ENCODE measurements at places on chromosomes 4 and X.

DNA sequence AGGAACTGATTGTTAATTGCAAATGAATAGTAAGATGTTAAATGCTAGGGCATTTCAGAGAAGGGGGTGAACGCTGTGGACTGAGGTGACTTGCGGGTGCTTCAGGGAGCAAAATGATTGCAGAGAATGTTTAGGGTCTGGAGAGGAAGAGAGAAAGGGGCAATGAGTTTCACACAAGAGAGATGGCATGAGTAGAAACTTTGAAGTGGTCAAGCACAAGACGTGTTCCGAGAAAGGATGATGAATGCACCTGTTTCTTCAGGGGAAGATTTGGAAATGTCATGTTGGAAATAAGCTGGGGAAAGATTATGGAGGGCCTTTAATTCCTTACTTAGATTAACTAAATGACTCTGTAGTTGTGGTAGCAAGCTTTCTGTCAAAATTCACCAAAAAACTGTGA, 43.4 kb downstream of the DTHD1 start:
- no peak for DNase-seq

GRCh38 chr4:128862608-128863311, 53.3 kb downstream of the JADE1 start:
- DNase-seq, result no peak

- no peak for DNase-seq
These were observed 152.0 kb upstream of the USP9X start for GRCh38 chrX:40933132-40933705.

DNA sequence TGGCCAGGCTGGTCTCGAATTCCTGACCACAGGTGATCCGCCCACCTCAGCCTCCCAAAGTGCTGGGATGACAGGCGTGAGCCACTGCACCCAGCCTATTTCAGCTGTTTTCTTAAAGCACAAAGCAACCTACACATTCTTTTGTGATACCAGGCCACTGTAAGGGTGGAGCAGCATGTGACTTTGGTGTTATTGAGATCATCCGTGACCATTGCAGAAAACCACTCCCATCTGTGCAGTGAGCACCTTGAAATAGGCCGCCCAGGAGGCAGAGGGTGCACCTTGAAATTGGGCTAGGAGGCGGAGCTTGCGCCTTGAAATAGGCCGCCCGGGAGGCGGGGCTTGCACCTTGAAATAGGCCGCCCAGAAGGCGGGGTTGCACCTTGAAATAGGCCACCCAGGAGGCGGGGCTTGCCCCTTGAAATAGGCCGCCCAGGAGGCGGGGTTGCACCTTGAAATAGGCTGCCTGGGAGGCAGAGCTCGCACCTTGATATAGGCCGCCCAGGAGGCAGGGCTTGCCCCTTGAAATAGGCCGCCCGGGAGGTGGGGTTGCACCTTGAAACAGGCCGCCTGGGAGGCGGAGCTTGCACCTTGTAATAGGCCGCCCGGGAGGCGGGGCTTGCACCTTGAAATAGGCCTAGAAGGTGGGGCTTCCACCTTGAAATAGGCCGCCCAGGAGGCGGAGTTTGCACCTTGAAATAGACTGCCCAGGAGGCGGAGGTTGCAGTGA, 9.0 kb upstream of the SLC25A6 start:
- DNase-seq, result peak; percentile 62

DNA sequence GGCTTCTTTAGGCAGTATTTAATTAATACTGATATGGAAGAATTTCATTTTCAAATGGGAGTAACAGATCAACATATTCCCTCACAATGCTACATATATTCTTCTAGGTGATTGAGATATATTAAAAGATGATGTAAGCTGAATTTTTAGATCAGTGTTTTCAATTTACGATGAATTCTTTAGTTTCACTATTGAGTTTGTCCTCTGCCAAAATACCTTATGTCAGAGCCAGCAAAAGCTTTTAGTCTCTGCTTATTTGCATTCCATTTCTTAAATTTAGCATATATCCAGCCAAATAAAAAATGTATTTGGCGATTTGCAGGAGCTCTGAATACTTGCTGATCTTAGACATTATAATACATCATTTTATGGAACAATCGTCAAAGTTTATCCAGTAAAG, 144.3 kb downstream of the MOSPD2 start:
- no peak for DNase-seq

DNA sequence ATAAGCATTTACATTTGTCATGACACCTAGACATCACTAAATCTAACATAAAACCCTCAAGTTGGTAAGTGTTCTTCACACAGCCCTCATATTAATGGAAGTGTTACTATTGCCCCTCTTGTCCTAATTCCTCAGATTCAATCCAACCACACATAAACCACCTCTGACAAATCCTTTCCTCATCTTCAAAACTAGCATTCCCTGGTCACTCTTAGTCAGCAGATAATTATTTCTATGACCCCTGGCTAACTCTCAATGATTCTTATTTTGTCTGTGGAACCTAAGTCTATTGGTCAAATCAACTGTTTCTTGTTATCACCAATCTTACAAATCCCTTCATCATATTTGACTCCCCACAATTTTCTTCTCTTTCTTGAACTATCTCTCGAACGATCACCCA, 168.6 kb downstream of the PPP3CA start:
- no peak for DNase-seq

GRCh38 chr4:99205153-99205979, 13.7 kb downstream of the ADH6 start:
- DNase-seq, result no peak

- DNase-seq, result no peak
These were observed 264.5 kb downstream of the IL15 start for GRCh38 chr4:141900856-141901255.

DNA sequence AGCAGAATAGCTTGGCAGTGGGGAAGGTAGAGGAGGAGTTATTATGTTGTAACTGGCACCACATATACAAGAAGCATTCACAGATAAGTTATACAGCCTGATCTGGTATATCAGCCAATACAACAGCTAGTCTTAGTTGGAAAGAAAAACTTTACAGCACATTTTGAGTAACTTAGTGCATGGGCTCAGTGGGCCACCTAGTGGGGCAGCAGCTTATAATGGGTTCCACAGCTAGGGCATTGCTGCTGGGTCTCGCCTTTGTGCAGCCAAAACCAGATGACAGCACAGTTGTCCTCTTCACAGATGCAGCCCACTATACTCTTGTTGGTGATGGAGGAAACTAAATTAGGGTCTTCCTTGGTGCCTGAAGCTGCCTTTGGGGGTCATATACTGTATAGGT, 448.1 kb upstream of the RASGEF1B start:
- no peak for DNase-seq

DNA sequence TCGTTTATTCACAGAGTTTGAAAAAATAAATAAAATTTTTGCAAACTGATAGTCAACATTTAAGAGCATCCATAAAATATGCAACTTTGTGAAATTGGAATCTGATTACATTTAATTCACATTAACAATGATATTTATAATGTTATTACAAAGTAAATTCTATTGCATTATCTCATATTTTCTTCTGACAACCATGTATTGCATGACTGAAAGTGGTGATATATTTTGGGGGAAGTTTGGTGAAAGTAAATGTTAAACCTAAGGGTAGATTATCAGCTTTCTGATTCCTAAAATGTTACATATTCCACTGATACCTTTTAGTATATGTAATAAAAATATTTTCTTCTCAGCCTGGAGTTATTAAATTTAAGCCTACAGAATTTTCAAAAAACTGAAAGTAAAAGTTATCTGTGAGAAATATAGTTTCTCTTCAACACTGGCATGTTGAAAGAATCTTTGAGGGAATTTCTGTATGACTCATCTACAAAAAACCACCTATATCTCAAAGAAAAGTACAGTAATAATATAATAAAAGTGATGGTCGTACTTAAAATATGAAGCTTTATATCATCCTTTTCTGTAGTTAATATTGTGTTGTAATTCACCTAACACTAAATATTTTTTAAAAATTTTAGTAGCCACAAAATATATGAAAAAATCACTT, 1179.6 kb upstream of the PCDH7 start:
- no peak for DNase-seq

GRCh38 chr4:37983951-37984350, 23.8 kb downstream of the PTTG2 start:
- no peak for DNase-seq

- no peak for DNase-seq
These were observed 708.9 kb downstream of the IL1RAPL1 start for GRCh38 chrX:29295987-29296680.

- DNase-seq, result no peak
These were observed 55.6 kb upstream of the RLIM start for GRCh38 chrX:74670028-74670427.

GRCh38 chr4:177301126-177301639, 8.5 kb upstream of the NEIL3 start:
- DNase-seq, result no peak

GRCh38 chr4:151013944-151014343, 1.1 kb downstream of the LRBA start:
- DNase-seq, result no peak

DNA sequence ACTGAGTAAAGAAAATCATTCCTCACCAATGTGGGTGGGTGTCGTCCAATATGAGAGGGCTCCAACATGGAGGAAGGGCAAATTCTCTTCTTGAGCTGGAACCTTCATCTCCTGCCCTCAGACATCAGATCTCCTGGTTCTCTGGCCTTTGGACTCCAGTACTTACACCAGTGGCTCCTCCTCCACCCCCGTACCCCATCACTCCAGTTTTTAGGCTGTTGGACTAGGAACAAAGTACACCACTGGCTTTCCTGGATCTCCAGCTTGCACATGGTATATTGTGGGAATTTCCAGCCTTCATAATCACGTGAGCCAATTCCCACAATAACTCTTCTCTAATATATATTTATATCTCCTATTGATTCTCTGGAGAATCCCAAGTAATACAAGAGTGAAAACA, 196.9 kb downstream of the PDHA2 start:
- DNase-seq, result no peak

DNA sequence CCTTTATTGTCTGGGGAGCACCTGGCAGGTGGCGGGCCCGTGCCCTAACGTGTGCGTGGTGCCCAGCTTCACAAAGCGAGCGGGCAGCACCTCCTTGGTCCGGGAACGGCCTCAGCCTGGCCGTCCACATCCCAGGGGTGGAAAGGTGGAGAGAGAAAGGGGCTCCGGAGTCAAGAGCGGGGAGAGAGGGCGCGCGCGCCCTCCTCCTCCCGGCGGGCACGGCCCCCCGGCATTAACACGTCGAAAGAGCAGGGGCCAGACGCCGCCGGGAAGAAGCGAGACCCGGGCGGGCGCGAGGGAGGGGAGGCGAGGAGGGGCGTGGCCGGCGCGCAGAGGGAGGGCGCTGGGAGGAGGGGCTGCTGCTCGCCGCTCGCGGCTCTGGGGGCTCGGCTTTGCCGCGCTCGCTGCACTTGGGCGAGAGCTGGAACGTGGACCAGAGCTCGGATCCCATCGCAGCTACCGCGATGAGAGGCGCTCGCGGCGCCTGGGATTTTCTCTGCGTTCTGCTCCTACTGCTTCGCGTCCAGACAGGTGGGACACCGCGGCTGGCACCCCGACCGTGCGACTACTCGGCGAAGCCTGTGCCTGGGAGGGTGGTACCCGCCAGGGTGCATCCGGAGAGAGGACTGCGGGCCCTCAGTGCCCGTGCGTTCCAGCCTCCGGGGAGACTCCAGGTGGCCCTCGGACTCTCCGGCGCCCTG, at the start of gene KIT:
TSS of gene KIT (plus strand) at position 407 of the 701 bp plus-strand sequence. CDS start at position 465, 58 bp downstream.
- DNase-seq, result peak; percentile 66
